ENCODE measurements at places on chromosomes 2 and 18.

DNA sequence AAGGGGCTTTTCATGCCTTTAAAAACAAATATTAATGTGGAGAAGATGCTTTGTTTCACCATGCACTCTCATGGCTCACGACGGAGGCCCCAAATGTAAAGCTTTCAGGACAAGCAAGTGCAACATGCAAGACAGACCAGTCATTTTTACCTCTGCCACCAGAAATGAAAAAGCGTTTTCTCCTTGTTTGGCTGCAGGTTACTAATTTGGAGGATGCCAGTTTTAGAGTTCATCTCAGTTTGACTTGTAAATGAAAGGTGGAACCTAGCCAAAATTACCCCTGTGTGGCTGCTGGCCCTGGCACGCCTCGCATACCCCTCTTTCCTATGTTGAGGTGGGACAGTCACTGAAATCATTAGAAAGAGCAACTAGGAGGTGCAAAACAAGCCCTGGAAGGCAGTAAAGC lies 138.6 kb downstream of the BCL2 start:
- no peak for DNase-seq

DNA sequence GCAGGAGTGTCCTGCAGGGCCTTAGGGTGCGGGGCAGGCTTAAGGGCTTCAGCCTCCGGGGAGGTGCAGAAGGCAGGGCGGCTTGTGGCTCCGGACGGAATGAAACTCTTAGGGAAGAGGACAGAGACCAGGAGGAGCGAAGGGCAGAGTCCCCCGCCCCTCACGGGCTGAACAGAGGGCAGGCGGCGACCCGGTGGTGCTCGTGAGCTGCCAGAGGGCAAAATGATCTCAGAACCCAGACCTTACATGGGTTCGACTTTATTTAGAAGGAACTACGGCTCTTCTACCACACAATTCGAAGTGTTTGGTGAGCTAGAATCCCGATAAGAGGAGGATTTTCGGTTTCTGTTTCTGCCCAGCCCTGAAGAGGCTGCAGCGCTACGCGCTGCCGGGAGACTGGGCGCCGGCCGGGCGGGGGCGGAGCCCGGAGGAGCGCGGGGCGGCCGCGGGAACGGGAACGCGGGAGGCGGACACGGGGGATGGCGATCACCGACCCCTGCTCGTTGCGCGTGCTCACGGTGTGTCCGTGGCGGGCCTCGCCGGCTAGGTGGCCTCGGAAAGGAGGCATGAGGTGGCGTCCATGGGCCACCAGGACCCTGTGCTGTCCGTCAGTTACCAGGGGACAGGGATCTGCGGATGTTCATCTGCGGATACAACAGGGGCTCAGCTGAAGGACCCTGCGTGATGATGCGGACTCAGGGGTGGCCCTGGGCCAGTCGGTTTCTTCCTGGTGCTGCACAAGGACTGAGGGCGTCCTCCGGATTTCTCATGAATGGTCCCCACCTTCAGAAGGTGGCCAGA lies 4.2 kb upstream of the SP100 start:
- peak; percentile 61 for DNase-seq

GRCh38 chr18:10195529-10195928 lies 258.9 kb upstream of the APCDD1 start:
- DNase-seq: no peak

GRCh38 chr2:75596784-75597183 lies 36.0 kb upstream of the EVA1A start:
- DNase-seq: peak; percentile 66

DNA sequence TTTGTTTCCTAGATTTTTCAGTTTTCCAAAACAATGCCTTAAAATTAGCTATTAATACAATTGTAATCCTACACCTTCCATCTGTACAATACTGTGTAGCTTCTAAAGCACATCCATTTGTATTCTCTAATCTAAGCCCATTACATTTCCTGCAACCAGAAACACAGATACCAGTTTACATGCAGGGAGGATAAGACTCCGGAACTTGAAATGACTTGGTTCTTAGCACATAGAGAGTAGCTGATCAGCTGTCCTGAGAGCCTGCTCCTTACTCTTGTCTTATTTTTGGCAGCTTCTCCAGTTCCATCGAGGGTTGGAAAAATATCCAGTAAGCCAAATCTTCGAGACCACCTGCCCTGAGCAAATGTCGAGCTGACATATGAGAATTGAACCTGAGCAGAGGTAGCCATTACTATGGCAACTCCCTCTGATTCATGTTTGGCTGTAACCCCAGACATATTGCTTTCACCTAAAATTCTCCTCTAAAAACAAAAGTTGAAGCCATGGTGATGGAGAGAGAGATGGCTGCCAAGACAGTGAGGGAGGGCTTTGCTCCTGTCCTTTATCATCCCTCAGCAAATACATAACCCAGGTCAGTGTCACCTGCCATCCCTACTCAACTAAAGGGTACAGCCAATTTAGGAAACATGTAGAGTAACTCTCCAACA lies 542.8 kb downstream of the IRS1 start:
- DNase-seq: no peak

Measured in fibroblast of skin of scalp (primary cell).